Iris pigment epithelial cell (primary cell): ENCODE measurements at places on chromosomes 13 and 19.

- DNase-seq = no peak
Measured at GRCh38 chr13:114074671-114075315, 57.6 kb downstream of the RASA3 start.

- DNase-seq = no peak
Measured at GRCh38 chr19:55176076-55176475, 4.0 kb downstream of the SYT5 start.

- peak; percentile 32 for DNase-seq
Measured at GRCh38 chr19:2550431-2551171, 74.7 kb downstream of the GADD45B start.

DNA sequence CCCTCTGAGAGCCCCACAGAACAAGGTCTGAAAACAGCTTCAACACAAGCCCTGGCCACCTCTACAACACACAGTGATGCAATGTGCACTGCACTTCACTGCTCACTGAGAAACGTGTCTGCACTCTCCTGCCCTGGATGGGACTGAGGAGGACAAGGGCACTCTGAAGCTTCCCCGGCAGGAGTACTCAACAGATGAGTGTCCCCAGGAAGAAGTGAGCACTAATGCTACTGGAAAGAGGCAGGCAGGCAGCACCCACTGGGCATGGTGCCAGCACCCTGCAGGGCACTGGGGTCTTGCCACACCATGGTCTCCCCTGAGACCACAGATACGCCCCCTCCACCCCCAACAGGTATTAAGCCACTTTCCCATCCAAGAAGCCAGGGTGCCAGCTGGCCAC is 17.7 kb upstream of the SLC35E1 start:
- no peak for DNase-seq

DNA sequence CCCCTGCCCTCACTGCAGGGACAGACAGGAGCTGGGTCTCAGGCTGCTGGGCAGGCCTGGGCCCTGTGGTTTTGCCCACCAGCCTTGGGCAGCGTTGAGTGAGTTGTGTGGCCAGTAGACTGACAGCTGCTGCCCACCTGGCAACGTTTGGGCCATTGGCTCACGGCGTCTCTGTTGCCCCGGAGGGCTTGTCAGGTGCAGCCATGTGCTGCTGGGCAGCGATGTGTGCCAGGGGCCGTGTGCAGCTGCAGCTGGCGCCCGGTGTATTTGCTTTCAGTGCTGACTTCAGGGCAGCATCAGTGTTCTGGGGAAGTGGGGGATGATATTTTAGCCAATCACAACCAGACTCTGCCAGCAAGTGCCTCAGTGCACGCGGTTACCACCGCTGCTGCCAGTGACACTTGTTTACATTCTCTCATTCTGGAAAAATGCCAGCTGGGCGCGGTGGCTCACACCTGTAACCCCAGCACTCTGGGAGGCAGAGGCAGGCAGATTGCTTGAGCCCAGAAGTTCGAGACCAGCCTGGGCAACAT is 10.6 kb downstream of the FZR1 start:
- DNase-seq = no peak

- DNase-seq = peak; percentile 73
Measured at GRCh38 chr13:41361491-41361890, 50.4 kb downstream of the NAA16 start.

DNA sequence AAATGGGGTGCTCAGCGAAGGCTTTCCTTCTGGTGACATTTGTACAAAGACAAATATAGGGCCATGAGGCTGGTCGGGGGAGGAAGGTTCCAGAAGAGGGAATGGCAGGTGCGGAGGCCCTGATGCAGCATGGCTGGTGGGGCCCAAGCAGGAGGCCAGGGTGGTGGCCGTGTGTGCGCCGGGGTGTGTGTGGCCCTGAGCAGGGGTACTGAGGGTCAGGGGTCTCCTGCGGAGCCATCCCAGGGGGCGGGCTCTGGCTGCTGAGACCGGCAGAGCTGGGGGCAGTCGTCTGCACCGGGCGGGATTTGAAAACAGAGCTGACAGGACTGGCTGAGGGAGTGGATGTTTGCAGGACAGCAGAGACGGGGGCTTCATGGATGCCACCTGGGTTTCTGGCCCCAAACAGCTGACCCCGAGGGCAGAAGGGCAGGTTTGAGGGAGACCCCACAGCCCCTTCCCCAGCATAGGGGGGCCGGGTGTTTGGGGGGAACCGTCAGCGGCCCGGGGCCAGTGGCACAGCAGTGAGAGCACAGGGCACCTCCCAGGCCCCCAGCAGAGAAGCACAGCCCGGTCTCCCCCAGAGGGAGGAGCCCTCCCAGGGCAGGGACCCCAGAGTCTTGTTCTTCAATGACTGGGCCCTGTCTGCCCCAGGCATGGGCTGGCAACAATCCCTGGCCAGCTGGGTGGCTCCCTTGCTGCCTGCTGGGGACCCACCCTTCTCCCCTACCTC is 11.4 kb downstream of the PIAS4 start:
- no peak for DNase-seq

GRCh38 chr13:93726173-93726957 is 499.8 kb downstream of the GPC6 start:
- no peak for DNase-seq

DNA sequence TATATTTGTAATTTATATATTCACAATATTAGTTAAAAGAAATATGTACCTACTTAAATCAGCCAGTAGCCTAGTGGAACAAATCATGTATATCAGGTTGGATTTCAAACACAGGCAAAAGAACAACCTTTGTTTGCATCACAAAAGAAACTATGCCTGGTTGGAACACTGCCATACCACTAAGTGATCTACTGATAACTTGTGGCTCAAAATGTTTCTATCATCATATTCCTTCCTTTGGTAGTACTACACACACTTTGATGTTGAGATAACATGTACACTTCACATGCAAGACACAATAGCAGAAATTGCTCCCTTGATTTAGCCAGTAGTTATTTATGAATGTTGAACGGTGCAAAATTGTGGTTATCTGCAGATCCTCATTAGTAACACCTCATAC is 146.0 kb upstream of the GPC6 start:
- DNase-seq = peak; percentile 51
